ENCODE measurements at places on chromosomes 12 and 14.

DNA sequence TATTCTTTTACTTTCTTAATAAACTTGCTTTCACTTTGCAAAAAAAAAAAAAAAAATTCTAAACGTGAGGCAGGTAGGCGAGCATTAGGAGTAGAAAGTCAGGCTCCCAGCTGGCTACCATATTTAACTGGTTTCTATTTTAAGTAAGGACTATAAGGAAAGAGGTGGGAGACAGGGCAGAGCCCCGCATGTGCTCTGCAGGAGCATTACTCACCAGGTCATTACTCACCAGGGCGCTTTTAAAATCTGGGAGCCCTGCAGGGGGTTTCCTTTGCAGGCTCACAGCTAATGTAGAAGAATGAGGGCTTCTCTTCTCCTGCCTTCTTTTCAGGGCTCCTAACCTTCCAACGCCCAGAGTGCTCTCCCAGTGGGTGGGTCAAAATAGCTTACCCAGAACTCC lies 14.0 kb upstream of the DPF3 start:
- DNase-seq: no peak

- peak; percentile 80 for DNase-seq
Measured at GRCh38 chr14:99562856-99563748, 40.9 kb downstream of the CCDC85C start.

GRCh38 chr14:20429801-20430669 lies 5.9 kb downstream of the KLHL33 start:
- DNase-seq: no peak

GRCh38 chr14:77128414-77128891 lies 13.1 kb downstream of the ZDHHC22 start:
- no peak for DNase-seq

DNA sequence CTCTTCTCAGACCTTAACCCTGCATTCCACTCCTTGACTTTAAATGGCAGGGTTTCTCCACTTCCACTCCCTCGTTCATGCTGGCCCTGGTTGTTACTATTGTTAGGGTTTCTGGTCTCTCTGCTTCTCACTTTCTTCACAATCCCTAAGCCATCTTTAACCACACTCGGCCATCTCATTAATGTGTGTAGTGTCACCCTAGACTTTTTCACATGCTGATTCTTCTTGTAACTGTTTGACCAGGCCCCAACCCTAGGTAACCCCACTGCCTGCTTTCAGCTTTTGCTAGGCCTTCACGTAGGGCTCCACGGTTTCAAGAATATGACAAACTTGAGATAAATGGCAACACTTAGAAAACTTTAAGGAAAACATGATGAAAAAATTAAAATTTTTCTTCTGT lies 195.1 kb downstream of the IPO8 start:
- DNase-seq: no peak

Data from endothelial cell (in vitro differentiated cells).